ENCODE measurements at places on chromosomes 7 and 10. TPM values are rescaled to one million over a fixed set of nuclear protein-coding genes. Genes with fewer than 3 reads are reported as not detected.

DNA sequence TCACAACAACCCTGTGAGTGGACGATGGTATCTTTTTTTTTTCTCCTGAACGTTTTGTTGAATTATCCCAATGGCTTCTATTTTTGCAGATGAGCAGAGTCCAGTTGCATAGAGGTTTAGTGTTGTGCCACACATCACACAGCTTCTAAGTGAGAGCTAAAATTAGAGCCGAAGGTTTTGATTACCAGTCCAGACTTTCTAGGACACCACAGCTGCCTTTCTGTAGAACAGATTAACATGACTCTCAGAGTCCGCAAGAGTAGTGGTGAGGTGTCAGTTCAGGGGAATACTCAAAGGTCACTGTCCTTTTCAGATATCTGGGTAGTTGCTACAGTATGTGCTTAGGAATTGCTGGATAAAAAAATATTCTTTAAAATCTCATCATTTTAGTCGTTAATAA, 13.8 kb downstream of the SGPL1 start:
- H3K4me1 ChIP-seq = no peaks in the 10 kb centered on the region
- no peak overlapping the region for H3K4me3 ChIP-seq
- H3K27me3 ChIP-seq = no peaks in the 10 kb centered on the region
- peaks cover 21% of the 10 kb centered on the region for H3K36me3 ChIP-seq
- no peak for DNase-seq

DNA sequence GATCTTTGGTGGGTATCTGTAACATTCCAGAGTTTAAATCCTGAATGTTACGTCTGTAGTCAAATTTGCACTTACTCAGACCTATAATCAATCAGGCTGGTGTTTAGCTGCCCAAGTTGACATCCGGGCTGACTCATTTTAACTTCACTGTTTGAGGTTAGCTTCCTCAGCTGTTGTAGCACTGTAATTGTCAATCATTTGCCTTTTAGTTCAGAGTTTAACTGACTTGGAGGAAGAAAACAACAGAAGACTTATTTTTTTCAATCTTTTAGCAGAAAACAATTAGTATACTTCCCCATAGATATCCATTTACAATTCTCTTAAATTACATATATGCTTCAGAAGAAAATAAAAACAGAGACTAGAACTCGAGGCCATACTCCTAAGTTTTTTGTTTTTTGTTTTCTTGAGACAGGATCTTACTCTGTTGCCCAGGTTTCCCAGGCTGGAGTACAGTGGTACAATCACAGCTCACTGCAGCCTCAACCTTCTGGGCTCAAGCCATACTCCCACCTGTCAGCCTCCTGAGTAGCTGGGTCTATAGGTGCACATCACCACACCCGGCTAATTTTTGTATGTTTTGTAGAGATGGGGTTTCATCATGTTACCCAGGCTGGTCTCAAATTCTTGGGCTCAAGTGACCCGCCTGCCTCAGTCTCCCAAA, 38.5 kb upstream of the LRRC17 start:
- H3K4me3 ChIP-seq = no peak overlapping the region
- DNase-seq = no peak
- H3K27ac ChIP-seq = no peak overlapping the region
- no peaks in the 10 kb centered on the region for H3K27me3 ChIP-seq
- H3K4me1 ChIP-seq = no peaks in the 10 kb centered on the region

DNA sequence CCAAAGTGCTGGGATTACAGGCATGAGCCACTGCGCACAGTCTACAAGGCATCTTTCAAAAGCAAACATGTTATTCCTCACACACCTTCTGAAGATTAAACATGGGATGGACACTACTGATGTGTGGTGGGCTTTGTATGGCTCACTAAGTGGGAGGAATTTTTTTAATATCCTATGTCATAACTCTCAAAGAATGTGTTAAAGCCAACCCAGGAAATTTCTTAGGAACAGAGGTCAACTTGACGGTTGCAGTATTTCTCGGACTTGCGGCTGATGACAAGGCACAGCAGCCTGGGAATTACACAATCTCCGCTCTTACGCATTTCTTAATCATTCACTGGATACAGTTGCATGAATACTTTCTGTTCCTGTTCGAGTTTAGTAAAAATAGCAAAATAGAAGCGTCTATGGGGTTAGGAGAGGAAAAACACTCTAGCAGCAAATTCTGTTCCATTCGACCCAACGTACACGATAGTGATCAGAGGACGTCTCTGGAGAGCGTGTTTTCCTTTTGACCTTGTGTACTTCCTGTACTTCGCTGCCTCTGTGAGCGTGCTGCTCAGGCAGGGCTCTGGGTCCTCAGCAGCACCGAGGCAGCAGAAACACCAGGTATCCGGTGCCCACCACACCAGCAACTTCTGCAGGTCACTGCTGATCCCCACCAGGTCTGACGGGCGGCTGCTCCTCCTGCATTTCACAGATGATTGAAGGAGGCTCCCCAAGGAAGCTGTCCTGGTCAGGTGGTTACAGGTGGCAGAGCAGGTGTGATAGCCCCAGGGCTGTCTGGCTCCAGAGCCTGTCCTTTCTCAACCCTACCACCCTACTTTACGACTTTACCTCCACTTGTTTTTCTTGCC, 26.4 kb upstream of the SRGN start:
- H3K27me3 ChIP-seq = no peaks in the 10 kb centered on the region
- peak; percentile 81 for DNase-seq
- peaks cover 7% of the 10 kb centered on the region for H3K4me1 ChIP-seq
- H3K36me3 ChIP-seq = no peaks in the 10 kb centered on the region
- peak overlapping the region; percentile 78 for H3K27ac ChIP-seq
- peak overlapping the region; percentile 6 for H3K4me3 ChIP-seq

The RINT1 gene
- 17.2 TPM for total RNA-seq

GRCh38 chr10:91251430-91252056, 31.1 kb downstream of the PCGF5 start:
- no peaks in the 10 kb centered on the region for H3K27me3 ChIP-seq
- H3K27ac ChIP-seq = no peak overlapping the region
- no peaks in the 10 kb centered on the region for H3K4me1 ChIP-seq
- H3K4me3 ChIP-seq = no peak overlapping the region

DNA sequence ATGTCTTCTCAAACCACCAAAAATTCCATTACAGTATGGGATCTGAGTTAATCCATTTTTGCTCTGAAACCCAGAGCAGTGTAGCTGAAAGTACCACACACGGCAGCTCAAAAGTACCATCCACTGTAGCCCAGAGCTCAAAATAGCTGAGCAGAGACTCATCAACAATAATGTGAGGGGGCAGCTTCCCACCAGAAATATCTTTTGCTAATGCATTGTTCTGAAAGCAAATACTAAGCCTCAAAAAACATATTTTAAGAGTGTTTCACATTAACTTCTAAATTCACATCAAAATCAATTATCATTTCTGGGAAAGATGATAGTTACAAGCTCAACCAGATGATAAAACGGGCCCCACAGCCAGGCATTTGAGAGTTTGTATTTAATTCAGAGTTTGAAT, 73.7 kb downstream of the ABLIM1 start:
- H3K4me3 ChIP-seq = no peak overlapping the region
- H3K36me3 ChIP-seq = no peaks in the 10 kb centered on the region
- no peaks in the 10 kb centered on the region for H3K4me1 ChIP-seq
- H3K27me3 ChIP-seq = no peaks in the 10 kb centered on the region

- H3K4me3 ChIP-seq = no peak overlapping the region
- no peaks in the 10 kb centered on the region for H3K27me3 ChIP-seq
- H3K36me3 ChIP-seq = no peaks in the 10 kb centered on the region
- DNase-seq = no peak
- no peak overlapping the region for H3K27ac ChIP-seq
These were observed 57.2 kb downstream of the C7orf25 start for GRCh38 chr7:42854571-42855118.

The TBXAS1 gene
- 19.3 TPM for total RNA-seq

The ANKRD30A gene
- not detected for total RNA-seq

DNA sequence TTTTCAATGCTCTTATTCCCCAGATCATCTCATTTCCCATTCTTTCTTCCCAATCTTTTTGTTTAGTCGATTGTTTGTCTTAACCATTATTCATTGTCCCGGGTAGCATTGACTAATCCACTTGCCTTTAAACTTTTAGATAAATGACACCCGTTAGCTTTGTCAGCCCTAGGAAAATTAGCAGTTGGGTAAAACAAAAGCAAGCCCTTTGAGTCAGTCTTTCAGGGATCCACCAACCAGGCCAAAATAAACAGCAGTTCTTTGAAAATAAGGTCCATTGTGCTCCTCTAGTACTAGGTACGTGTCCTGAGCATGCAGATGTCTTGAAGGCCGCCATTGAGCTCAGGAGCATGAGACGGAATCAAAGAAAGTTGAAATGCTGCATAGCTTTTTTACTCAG, 369.7 kb upstream of the MYO3A start:
- H3K4me3 ChIP-seq = no peak overlapping the region
- no peaks in the 10 kb centered on the region for H3K4me1 ChIP-seq
- H3K36me3 ChIP-seq = no peaks in the 10 kb centered on the region
- no peak overlapping the region for H3K27ac ChIP-seq
- DNase-seq = no peak
- H3K27me3 ChIP-seq = no peaks in the 10 kb centered on the region

The AKR1C8 gene
- total RNA-seq = not detected

DNA sequence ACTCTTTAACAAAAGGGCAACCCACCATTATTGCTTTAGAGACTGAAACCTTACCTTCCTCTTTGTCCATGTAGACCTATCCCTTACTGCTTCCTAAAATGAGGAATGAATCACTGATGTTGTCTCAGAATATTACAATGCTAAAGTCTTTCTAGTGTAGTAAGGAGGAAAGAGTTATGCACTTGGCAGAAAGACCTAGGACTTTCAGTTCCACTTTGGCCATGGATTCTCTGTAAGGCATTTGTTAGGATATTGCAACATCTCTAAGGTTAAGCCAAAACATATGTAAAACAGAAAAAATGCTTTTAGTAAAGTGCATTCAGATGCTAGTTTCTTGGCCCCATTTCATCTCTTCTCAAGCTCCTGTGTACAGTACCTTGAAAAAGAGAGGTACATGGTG, 230.9 kb downstream of the PARD3 start:
- H3K27me3 ChIP-seq = no peaks in the 10 kb centered on the region
- H3K4me1 ChIP-seq = peaks cover 18% of the 10 kb centered on the region
- no peak overlapping the region for H3K4me3 ChIP-seq
- DNase-seq = no peak
- H3K27ac ChIP-seq = peak overlapping the region; percentile 38

The SPDYE2 gene
- total RNA-seq = not detected

DNA sequence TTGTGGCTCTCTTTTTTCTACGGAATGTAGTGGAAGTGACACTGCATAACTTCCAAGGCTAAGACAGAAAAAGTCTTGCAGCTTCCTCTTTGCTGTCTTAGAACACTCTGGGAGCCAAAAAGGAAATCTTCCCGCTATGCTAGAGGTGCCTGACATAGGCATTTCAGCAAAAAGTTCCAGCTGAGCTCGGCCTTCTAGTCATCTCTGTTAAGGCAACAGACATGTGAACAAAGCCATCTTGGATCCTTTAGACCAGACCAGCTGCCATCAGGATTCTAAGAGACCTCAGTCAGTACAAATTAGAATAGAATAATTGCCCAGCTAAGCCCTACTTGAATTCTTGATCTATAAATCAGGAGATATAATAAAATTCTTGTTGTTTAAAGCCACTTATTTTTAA, 16.3 kb upstream of the COL1A2 start:
- H3K36me3 ChIP-seq = no peaks in the 10 kb centered on the region
- no peak for DNase-seq
- no peak overlapping the region for H3K4me3 ChIP-seq
- no peaks in the 10 kb centered on the region for H3K27me3 ChIP-seq
- no peak overlapping the region for H3K27ac ChIP-seq

DNA sequence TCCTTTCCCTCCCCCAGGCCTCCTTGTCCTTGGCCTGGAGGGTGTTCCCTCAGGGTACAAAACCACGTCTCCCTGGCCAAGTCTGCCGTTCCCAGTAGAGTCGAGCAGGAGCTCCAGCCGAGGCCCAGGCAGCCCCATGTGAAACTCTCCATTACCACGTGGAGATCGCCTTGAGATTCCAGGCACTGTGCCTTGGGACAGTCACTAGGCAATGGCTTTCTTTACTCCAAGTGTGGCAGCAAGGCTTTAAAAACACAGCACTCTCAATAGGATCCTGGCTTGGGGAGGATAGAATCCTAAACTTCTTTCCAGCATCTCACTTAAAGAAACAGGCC, 57.5 kb downstream of the PLXNA4 start:
- no peak overlapping the region for H3K4me3 ChIP-seq
- H3K27ac ChIP-seq = no peak overlapping the region
- H3K27me3 ChIP-seq = no peaks in the 10 kb centered on the region
- H3K4me1 ChIP-seq = peaks cover 38% of the 10 kb centered on the region

The CLDN4 gene
- total RNA-seq = 0.71 TPM

GRCh38 chr7:116708248-116708647, 36.3 kb downstream of the MET start:
- no peaks in the 10 kb centered on the region for H3K4me1 ChIP-seq
- no peak for DNase-seq

DNA sequence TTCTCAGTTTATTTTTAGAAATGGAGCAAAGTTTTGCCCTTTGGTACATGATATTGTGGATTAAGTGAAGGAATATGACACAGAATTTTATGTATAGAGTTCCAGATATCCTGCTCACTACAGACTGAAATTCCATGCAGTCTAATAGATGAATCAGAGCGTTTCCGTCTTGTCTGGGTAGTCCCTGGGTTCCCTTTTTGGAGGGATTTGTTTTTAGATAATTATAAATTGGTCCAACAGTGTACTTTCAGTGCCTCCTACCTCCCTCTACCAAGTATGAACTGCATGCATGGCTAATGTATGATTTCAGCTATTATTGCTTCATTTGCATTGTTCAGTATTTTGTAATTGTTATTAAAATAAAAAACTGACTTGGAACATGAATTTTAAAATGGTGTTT, 74.4 kb downstream of the SEPTIN7 start:
- no peaks in the 10 kb centered on the region for H3K27me3 ChIP-seq
- no peaks in the 10 kb centered on the region for H3K36me3 ChIP-seq
- no peak overlapping the region for H3K4me3 ChIP-seq
- H3K27ac ChIP-seq = no peak overlapping the region

DNA sequence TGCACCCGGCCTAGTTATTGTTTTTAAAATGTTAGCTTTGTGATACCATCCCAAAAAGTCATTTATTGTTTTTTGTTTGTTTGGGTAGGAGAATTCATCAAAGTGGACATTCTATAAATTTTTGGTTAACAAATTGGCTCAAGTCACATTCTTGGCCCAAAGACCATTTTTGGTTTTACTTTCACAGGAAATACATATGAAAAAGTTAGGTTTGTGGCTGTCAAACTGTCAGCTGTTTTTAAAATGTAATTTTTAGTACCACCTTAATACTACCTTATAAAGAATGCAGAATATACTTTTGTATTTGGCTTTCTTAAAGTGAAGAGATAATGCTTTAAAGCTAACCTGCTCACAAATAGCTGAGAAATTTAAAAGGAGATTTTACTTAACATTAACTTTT, 25.1 kb downstream of the TMEM168 start:
- DNase-seq = no peak
- H3K4me1 ChIP-seq = no peaks in the 10 kb centered on the region
- no peak overlapping the region for H3K4me3 ChIP-seq
- H3K36me3 ChIP-seq = no peaks in the 10 kb centered on the region

The ITGA8 gene
- 0.66 TPM for total RNA-seq

The PDLIM1 gene
- total RNA-seq = 27.8 TPM

The SPDYE16 gene
- total RNA-seq = not detected

GRCh38 chr7:19336836-19337383, 191.7 kb upstream of the FERD3L start:
- H3K27me3 ChIP-seq = no peaks in the 10 kb centered on the region
- DNase-seq = no peak
- no peak overlapping the region for H3K4me3 ChIP-seq
- H3K27ac ChIP-seq = no peak overlapping the region
- H3K4me1 ChIP-seq = no peaks in the 10 kb centered on the region
- no peaks in the 10 kb centered on the region for H3K36me3 ChIP-seq

- no peak overlapping the region for H3K27ac ChIP-seq
- DNase-seq = no peak
- H3K36me3 ChIP-seq = no peaks in the 10 kb centered on the region
These were observed 251.8 kb upstream of the TMEM72 start for GRCh38 chr10:44659320-44659719.

All from sigmoid colon (tissue), 7 donors.